Nephron progenitor cell (in vitro differentiated cells): ENCODE measurements at places on chromosomes 13 and 19.

DNA sequence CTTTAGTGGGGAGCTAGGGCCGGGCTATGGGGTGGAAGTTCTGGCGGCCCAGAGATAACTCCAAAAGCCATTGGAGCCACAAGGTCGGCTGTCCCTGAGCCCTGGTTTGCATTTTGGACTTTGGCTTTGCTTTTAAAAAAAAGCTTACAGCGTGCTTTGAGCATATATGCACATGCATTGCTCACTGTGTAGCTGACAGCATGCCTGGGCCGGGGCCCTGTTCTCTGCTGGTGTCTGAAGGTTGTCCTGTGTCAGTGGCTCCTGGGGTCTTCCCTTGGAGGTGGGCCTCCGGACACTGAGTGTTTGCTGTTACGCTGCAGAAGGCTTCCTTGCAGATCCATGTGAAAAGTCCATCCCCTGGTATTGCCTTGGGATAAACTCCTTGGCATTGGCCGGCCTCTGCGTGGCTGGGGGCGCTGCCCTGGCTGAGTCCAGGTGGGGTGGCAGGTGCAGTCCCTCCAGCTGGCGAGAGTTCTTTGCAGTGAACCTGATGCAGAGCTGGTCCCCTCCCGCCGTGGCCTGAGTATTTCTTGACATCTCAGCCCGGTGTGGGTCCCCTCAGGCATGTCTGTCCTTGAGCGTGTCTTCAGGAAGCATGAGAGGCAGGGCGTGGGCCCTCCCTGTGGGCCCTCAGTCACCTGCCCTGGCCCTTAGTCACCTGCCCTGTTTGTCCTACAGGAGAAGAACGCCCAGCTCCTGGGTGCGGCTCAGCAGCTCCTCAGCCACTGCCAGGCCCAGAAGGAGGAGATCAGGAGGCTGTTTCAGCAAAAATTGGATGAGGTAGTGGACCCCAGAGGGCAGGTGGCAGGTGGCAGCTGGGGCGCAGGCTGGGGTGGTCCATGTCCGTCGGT lies 23.0 kb downstream of the PLEKHJ1 start:
- H3K27ac ChIP-seq: no peak overlapping the region
- peaks cover 47% of the 10 kb centered on the region for H3K36me3 ChIP-seq
- no peaks in the 10 kb centered on the region for H3K27me3 ChIP-seq
- H3K4me3 ChIP-seq: no peak overlapping the region
- peaks cover 51% of the 10 kb centered on the region for H3K4me1 ChIP-seq

GRCh38 chr13:48551329-48551728 lies 18.4 kb upstream of the RCBTB2 start:
- H3K4me3 ChIP-seq: no peak overlapping the region
- peaks cover 2% of the 10 kb centered on the region for H3K27me3 ChIP-seq
- no peak for DNase-seq
- H3K36me3 ChIP-seq: peaks cover 7% of the 10 kb centered on the region
- H3K27ac ChIP-seq: no peak overlapping the region

GRCh38 chr19:50187937-50188336 lies 15.5 kb upstream of the MYH14 start:
- H3K27ac ChIP-seq: no peak overlapping the region
- no peak overlapping the region for H3K4me3 ChIP-seq
- H3K4me1 ChIP-seq: peaks cover 5% of the 10 kb centered on the region
- H3K36me3 ChIP-seq: no peaks in the 10 kb centered on the region
- H3K27me3 ChIP-seq: peaks cover 27% of the 10 kb centered on the region
- DNase-seq: no peak

GRCh38 chr13:113098162-113098732 lies 7.3 kb upstream of the F7 start:
- no peak overlapping the region for H3K4me3 ChIP-seq
- no peak for DNase-seq
- peaks cover 7% of the 10 kb centered on the region for H3K36me3 ChIP-seq
- H3K4me1 ChIP-seq: peaks cover 3% of the 10 kb centered on the region

GRCh38 chr13:35706721-35707120 lies 230.2 kb upstream of the MAB21L1 start:
- DNase-seq: no peak
- H3K36me3 ChIP-seq: no peaks in the 10 kb centered on the region
- H3K4me3 ChIP-seq: no peak overlapping the region
- peaks cover 3% of the 10 kb centered on the region for H3K4me1 ChIP-seq

- no peaks in the 10 kb centered on the region for H3K27me3 ChIP-seq
- peaks cover 76% of the 10 kb centered on the region for H3K36me3 ChIP-seq
- no peak for DNase-seq
- no peak overlapping the region for H3K4me3 ChIP-seq
- H3K27ac ChIP-seq: peak overlapping the region; percentile 15
- H3K4me1 ChIP-seq: no peaks in the 10 kb centered on the region
Observed at GRCh38 chr13:20069956-20070355, 90.9 kb downstream of the GJA3 start.

GRCh38 chr13:79745081-79745480 lies 264.1 kb downstream of the NDFIP2 start:
- peaks cover 57% of the 10 kb centered on the region for H3K4me1 ChIP-seq
- H3K4me3 ChIP-seq: no peak overlapping the region
- peaks cover 4% of the 10 kb centered on the region for H3K27me3 ChIP-seq
- no peaks in the 10 kb centered on the region for H3K36me3 ChIP-seq
- DNase-seq: no peak

- H3K4me3 ChIP-seq: no peak overlapping the region
- peak overlapping the region; percentile 41 for H3K27ac ChIP-seq
- H3K4me1 ChIP-seq: peaks cover 25% of the 10 kb centered on the region
- no peaks in the 10 kb centered on the region for H3K36me3 ChIP-seq
- peaks cover 9% of the 10 kb centered on the region for H3K27me3 ChIP-seq
- DNase-seq: no peak
Observed at GRCh38 chr13:109154966-109155761, 525.8 kb downstream of the MYO16 start.

GRCh38 chr13:113672002-113672651 lies 5.1 kb downstream of the GRK1 start:
- no peak for DNase-seq
- H3K36me3 ChIP-seq: no peaks in the 10 kb centered on the region
- H3K4me3 ChIP-seq: peak overlapping the region; percentile 3
- H3K27me3 ChIP-seq: no peaks in the 10 kb centered on the region

DNA sequence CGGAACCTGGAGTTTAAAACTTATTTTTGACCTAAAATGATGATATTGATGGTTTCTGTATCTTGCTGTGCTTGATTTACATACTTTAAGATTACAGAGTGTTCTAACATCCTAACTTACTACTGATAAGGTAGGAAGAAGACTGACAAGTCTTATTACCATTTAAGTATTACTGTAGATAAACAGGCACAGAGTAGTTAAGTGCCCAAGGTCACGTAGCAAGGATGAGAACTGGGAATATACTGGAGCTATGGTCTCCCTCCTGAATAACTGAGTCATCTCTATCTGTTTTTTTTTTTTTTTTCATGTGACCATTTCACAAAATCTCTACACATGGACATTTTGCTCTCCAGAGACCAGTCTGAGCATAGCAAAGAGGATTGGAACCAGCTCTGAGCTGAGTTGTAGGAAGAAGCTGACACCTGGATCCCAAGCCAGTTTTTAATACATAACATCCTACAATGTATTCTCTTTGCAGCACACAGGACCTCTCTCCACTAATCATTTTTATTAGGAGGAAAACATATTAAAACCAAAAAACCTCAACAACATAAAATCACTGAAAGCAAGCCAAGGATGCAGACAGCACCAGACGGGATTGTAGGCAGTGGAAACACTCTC lies 173.5 kb downstream of the DNAJC15 start:
- peaks cover 10% of the 10 kb centered on the region for H3K27me3 ChIP-seq
- no peak overlapping the region for H3K4me3 ChIP-seq
- H3K36me3 ChIP-seq: peaks cover 4% of the 10 kb centered on the region
- H3K4me1 ChIP-seq: peaks cover 9% of the 10 kb centered on the region
- DNase-seq: no peak

GRCh38 chr19:23101241-23101640 lies 15.6 kb upstream of the ZNF730 start:
- no peak overlapping the region for H3K27ac ChIP-seq
- H3K4me1 ChIP-seq: no peaks in the 10 kb centered on the region
- no peaks in the 10 kb centered on the region for H3K27me3 ChIP-seq
- H3K4me3 ChIP-seq: no peak overlapping the region

DNA sequence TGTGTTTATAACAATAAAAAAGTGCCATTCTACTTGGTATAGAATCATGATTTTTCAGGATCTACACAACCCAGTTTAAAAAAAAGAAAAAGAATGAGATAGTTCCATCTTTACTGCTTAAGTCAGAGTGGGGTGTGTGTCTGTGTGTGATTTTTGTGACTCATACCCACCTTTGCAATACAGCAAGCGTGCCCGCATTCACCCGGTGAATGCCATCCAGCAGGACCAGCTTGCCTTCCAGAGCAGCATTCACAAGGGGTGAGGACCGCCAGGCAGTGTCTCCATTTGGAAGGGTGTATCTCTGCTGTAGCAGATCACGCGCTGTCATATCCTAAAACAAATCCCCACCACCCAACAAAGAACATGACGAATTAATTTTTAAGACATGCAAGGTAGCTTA lies 127.7 kb downstream of the VWA8 start:
- no peak for DNase-seq
- no peak overlapping the region for H3K27ac ChIP-seq
- H3K4me1 ChIP-seq: no peaks in the 10 kb centered on the region
- no peaks in the 10 kb centered on the region for H3K27me3 ChIP-seq
- H3K36me3 ChIP-seq: peaks cover 37% of the 10 kb centered on the region

DNA sequence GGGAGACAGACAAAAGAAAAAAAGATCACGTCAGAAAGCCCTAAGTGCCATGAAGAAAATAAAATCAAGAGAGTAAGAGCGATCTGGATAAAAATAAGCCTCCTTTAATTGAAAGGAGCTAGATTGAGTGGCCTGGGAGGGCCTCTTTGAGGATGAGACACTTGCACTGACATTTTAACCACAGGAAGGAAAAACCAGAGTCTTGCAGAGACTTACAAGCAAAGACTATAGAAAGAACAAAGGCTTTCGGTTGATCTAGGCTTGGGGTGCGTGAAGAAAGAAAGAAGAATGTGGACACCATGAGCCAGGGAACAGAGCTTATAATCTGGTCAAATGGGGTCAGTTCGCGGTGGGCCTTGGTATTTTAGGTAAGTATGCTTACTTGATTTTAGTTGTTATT lies 342.7 kb downstream of the COG6 start:
- DNase-seq: no peak
- H3K36me3 ChIP-seq: no peaks in the 10 kb centered on the region
- H3K4me3 ChIP-seq: no peak overlapping the region

DNA sequence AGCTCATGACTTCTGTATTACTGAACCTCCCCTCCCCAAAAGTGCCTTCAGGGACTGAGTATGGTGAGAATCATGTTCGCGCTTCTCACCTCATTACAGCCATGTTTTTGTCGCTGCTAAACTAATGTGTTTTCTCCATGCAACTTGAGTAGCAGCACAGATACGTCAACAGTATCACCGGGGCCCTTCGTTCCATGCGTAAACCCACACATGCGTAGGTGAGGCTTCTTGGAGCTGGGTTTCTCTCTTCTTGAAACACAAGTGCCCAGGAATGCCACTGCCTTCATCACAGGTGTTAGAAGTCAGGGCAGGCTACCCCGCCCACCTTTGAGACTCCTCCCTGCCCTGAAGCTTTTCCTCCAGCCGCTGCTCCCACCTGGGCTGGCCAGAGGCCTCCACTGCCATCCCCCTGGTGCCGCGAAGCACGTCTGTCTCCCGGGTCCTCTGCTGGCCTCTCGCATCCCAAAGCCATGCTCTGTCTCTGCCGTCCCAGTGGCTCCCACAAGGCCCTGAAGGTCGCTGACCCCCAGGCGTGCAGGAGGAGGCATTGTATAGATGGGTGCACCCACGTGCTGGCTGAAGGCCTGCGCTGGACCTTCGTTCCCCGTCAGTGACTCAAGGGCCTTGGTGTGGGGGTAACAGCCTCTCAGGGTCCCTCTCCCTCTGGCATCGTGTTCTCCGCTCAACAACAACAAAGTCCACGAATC lies 135.3 kb upstream of the MCF2L start:
- peaks cover 8% of the 10 kb centered on the region for H3K4me1 ChIP-seq
- no peak overlapping the region for H3K4me3 ChIP-seq
- no peak for DNase-seq
- H3K36me3 ChIP-seq: peaks cover 69% of the 10 kb centered on the region
- peaks cover 7% of the 10 kb centered on the region for H3K27me3 ChIP-seq

DNA sequence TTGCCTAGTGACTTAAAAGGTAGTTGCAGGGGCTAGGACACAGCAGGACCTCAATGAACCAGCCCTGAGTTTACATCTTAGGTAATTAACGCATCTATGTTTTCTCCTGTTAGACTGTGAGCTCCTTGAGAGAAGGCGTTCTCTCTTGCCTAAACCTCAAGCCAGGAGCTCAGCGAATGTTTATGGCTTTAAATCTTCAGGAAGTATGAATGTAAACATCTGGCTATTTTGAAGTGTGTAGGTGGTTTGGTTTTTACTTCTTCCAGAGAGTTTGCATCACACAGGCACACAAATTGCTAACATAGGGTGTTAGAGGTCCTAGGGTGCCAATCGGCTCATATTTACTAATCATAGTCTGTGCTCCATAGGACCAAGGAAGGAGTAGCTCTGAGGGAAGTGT lies 387.7 kb upstream of the ZNF507 start:
- DNase-seq: no peak
- peaks cover 21% of the 10 kb centered on the region for H3K4me1 ChIP-seq
- H3K27me3 ChIP-seq: peaks cover 3% of the 10 kb centered on the region

- H3K27me3 ChIP-seq: no peaks in the 10 kb centered on the region
- no peak overlapping the region for H3K27ac ChIP-seq
- DNase-seq: no peak
- H3K4me1 ChIP-seq: no peaks in the 10 kb centered on the region
Observed at GRCh38 chr19:35727956-35728706, 10.3 kb downstream of the KMT2B start.

DNA sequence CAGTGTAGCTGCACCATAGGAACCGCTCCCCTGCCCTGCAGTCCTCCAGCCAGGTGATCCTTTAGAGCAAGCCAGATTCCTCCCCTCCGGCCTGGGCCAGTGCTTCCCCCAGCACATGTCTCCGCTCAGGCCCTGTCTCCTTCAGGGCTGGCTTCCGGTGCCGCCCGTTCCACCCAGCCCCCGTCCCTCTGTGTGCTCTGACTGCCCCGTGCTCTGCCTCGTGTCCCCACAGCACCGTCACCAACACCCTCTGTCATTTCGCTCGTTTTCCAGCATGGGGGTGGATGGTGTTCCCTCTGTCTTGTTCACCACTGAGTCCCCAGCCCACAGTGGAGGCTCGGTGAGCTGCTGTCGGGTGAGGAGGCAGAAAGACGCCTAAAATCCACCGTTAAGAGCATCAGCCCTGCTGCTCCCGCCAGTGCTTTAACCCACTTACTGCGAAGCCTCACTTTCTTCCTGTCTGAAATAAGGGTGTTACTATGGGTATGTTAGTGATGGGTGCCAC lies 54.5 kb downstream of the TSSK6 start:
- peaks cover 21% of the 10 kb centered on the region for H3K36me3 ChIP-seq
- H3K4me3 ChIP-seq: peak overlapping the region; percentile 34
- no peaks in the 10 kb centered on the region for H3K27me3 ChIP-seq
- peak overlapping the region; percentile 97 for H3K27ac ChIP-seq

- H3K4me3 ChIP-seq: no peak overlapping the region
- H3K27me3 ChIP-seq: no peaks in the 10 kb centered on the region
Observed at GRCh38 chr13:66576381-66576780, 653.8 kb downstream of the PCDH9 start.
